ENCODE measurements at places on chromosomes 5 and 9.

DNA sequence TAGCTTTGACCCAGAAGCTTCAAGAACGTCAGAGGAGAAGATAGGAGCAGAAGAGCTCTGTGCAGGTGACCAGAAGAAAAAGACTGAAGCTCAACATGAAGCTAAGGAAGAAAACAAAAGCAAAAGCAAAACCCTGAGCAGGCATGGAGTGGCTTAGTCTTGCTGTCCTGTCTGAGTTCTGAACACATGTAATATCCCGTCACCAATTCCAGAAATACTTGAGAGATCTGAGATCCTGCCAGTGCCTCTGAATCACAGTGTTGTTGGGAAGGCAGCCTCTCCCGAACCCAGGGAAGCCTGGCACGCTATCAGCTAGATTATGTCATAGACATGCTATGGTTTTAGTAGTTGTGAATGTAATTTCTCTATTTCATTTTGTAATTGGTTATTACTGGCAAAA, 235.7 kb downstream of the ICE1 start:
- no peak for DNase-seq

DNA sequence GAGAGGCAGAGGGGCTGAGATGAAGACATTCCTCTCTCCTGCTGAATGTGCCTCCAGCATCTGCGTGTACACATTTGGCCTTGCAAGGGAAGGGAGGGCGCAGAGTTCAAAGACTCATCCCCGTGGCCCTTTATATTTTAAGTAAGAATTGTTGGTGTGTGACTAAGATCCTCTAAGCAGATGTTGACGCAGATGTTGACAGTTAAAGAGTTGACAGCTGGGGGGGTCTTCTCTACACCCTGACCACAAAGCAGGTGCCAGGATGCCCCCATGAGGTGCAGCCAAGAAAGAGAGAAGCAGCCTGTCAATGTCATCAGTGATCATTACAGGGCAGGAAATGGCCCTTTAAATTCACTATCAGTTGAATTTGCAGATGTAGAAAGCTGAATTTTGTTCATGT, 262.9 kb downstream of the IRX1 start:
- DNase-seq, result no peak

- no peak for DNase-seq
Observed at GRCh38 chr5:55102348-55102747, at the start of gene GZMA. Gene GZMA, plus strand, starts transcription at chr5:55102646. Its CDS starts 37 bp downstream, at chr5:55102683.

DNA sequence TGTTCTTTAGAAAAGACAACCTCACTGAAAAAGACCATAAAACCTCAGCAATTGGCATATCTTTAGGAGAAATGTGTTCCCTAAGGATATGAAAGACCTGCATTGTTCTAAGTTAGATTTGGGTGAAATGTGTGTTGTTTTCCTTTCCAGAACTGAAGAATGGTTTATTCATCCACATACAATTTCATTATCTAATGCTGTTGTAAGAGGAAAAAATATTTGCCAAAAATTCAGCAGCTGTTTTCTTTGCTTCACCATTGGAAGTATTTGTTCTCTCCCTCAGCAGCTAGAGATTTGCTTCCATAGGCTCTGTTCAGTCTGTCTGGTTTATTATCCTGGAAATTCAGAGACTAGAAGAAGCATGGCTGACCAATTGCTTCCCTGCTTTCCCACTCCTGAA, 150.9 kb downstream of the ISOC1 start:
- DNase-seq, result no peak

DNA sequence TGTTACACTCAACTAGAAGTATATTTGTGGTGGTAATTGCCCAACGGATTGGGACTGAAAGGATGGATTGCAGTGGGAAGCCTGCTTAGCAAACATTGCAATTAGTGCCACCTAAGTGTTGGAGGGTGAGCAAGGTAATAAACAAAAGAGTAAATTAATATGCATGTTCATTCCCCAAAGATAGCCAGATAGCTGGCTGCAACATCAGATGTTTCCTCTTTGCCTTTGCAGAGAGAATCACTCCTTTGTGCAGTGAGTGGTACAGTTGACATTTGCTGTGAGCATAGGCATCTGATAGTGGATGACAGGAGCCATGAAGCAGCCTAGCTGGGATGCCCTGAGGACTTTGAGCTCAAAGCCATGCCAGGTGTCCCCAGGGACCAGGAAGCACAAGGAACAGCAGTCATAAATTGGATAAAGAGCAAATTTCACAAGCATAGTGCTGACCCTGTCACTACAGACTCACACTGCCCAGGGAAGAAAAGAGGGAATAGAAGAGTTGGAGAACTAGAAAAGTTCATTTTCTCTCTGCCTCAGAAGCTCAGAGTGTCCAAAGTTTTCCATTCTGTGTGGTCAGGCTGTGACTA, 336.1 kb upstream of the SLC30A5 start:
- DNase-seq, result no peak

GRCh38 chr5:98880151-98880550, 48.7 kb downstream of the CHD1 start:
- DNase-seq, result no peak

DNA sequence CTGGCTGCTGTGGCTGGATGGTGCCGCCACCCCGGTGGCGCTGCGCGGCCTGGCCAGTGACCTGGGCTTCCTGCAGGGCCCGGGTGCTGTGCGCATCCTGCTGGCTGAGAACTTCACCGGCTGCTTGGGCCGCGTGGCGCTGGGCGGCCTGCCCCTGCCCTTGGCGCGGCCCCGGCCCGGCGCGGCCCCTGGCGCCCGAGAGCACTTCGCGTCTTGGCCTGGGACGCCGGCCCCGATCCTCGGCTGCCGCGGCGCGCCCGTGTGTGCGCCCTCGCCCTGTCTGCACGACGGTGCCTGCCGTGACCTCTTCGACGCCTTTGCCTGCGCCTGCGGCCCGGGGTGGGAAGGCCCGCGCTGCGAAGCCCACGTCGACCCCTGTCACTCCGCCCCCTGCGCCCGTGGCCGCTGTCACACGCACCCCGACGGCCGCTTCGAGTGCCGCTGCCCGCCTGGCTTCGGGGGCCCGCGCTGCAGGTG, 17.5 kb downstream of the CRB2 start:
- no peak for DNase-seq

DNA sequence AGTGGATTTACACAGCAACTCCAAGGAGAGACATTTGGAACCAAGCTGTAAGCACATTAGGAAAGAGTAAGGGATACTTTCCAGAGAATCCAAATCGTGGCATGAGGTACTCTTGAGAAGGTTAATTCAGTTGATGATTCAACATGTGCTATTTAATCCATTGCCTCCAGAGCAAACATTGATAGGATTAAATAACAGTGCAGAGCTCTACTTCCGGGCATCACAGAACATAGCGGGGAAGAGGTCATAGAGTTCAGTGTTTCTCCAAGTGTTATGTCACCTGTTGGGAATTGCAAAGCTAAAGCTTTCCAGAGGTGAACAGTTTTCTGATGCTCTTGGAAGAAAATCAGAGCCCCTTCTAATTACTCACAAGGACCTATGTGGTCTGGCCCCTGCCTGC, 127.5 kb downstream of the PPP2R2B start:
- DNase-seq, result no peak

- no peak for DNase-seq
Observed at GRCh38 chr9:2616692-2617377, 4.8 kb upstream of the VLDLR start.

DNA sequence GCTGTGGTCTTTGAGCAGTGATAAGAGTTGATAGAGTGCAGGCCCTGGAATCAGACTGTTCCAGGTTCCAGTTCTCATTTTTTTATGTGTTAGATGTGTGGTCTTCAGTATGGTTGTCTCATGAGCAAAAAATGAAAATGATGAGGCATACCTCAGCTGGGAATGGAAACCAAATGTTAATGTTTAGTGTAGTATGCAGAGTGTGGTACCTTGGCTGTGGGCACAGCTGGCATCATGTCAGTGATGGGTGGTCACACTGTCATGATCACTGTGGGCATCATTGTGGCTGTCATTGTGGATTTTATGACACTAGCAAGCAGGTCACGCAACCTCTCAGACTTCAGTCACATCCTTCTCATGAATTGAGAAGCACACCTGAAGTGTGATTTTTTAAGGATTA, 6.4 kb downstream of the ABLIM3 start:
- no peak for DNase-seq

GRCh38 chr5:124952079-124952478, 205.6 kb upstream of the ZNF608 start:
- DNase-seq, result peak; percentile 89

DNA sequence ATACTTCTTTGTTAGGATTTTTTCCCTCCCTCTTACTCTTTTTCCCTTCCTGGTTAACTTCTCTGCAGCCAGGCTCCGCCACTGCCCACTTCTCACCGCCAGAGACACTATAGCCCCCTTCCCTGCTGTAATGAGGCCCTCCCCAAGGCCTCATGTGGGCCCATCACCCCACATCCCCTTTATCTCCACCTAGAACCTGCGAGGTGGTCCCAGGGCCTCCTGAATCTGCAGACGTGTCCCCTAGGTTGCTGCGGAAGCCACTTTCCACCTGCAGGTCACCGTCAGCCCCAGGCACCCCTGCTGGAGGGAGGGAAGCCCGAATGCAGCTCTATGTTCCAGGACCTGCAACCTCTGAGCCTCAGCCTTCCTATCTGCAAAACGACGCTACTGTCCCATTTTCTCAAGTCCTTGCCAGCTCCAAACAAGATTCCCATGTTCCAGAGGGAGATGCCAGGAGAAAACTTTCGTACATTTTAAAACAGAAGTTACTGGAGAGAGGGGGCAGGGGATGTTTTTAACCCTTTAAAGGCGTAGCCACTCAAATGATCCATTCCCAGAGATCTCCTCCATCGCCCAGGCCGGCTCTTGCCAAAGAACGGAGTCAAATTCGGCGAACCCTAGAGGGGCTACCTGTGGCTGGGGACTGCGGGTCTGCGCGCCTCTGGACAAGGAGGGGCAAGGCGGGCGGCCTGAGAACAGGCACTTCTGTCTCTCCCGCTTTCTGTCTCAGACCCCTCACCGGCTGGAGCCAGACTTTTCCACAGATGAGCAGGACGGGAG, 929 bp downstream of the SH3PXD2B start:
- DNase-seq, result no peak

- no peak for DNase-seq
Observed at GRCh38 chr5:143153332-143154119, 250.0 kb downstream of the NR3C1 start.

- DNase-seq, result no peak
Observed at GRCh38 chr5:174920906-174921550, 196.6 kb downstream of the MSX2 start.

DNA sequence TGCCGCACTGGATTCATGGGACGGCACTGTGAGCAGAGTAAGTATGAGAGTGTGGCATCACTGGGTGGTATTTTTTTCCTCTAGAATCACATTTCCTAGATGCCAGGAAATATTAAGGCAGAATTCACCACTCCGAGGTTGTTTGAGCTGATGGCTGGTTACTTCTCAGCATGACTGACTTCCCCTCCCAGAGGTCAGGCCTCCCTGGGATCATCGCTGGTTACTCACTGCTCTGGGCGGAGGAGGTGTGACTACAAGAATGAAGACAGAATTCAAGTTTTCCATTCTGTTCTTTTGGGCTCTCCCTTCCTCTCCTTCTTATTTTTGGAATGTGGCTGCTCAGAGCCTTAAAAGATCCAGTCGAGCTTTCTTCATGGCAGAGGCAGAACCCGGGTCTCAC, 76.6 kb upstream of the PRRC1 start:
- DNase-seq, result no peak

- DNase-seq, result no peak
Observed at GRCh38 chr5:31007672-31008071, 185.8 kb upstream of the CDH6 start.

GRCh38 chr5:115842089-115842935, 577 bp downstream of the AP3S1 start:
- peak; percentile 26 for DNase-seq

GRCh38 chr9:37965116-37965515, 61.2 kb upstream of the SLC25A51 start:
- no peak for DNase-seq

GRCh38 chr5:71922584-71923106, 184.6 kb upstream of the MAP1B start:
- DNase-seq, result no peak

DNA sequence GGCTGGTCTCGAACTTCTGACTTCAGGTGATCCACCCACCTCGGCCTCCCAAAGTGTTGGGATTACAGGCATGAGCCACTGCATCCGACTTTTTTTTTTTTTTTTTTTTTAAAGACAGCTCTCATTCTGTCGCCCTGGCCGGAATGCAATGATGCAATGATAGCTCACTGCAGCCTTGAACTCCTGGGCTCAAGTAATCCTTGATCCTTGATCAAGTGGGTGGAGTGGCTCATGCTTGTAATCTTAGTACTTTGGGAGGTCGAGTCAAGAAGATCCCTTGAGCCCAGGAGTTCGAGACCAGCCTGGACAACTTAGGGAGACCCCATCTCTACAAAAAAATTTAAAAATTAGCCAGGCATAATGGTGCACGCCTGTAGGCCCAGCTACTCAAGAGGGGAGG, 8.1 kb downstream of the SEC24A start:
- no peak for DNase-seq

- DNase-seq, result no peak
Observed at GRCh38 chr9:93477397-93477796, 24.0 kb upstream of the FAM120AOS start.

DNA sequence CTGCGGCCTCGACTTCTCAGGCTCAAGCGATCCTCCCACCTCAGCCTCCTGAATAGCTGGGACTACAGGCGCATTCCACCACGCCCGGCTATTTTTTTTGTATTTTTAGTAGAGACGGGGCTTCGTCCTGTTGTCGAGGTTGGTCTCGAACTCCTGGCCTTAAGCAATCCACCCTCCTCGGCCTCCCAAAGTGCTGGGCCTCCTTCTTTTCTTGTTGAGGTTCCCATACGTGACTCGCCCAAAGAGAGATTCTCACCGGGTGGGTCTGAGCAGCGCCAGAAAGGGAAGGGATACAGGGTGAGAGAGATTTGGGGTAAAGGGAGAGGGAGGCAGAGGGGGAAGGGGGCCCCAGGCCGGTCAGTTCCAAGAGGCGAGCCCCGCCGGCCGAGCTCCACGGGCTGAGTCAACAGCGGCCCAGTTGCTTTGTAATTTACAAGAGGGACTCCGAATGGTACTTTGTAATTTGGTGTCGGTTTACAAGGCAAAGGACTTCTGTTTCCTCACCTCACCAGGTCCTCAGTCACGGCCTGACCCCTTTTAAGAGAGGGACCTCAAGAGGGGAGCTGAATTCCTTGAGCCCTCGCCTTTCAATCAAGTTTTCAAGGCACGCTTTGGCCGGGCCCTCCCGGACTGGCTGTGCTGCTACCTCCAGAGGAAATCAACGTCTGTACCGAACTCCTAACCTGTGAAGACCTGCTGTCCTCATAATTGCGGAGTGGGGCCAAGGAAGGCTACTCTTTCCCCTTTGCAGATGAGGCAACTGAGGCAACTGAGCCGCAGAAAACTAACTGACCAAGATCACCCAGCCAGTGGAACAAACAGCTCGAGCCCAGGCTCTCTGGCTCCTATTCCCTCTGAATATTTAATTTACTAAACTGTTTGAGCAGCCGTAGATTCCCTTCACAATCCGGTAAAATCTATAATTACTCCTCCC, 3.3 kb upstream of the DMRT2 start:
- DNase-seq, result no peak

DNA sequence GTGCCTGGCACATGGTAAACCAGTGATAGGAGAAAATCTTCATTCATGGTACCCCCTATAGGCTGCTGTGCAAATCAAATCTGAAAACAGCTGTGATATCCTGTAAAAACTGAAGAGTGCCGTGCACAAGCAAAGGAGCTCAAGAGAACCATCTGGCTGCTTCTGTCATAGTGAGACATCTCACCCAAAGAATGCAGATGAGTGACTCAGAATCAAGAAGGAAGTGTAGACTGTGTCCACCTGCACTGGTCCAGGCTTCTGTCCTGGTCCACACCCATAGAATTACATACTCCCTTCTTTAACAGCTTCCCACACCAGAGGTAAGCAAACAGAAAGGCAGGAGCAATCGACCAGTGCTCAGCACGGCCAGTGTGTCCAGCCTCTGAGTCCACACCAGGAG, 195.9 kb downstream of the ASTN2 start:
- no peak for DNase-seq

GRCh38 chr5:178298283-178298807, 65.7 kb upstream of the PHYKPL start:
- DNase-seq, result no peak
